ENCODE measurements at places on chromosomes 5 and 9.

GRCh38 chr5:14503681-14504331 lies 77.8 kb upstream of the OTULINL start:
- DNase-seq, result no peak

GRCh38 chr9:92094655-92095054 lies 20.6 kb downstream of the SPTLC1 start:
- DNase-seq, result no peak

DNA sequence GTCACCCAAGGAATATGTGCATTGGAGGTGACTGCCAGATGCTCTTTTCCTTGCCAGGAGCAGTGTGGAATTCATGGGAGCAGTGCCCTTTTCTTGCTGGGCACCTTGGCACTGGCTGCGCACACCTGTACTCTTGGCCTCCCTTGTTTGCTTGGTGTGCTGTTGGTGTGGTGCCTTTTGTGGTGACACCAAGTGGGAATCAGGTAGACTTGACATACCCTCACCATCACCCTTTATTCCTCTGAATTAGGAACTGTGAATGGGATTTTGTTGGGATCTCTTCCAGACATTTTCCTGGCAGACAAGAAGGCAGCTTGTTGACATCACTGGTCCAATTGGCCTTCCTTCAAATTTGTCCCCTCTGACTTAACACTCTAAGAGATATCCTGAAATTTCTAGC lies 82.3 kb downstream of the RAI14 start:
- DNase-seq, result no peak

DNA sequence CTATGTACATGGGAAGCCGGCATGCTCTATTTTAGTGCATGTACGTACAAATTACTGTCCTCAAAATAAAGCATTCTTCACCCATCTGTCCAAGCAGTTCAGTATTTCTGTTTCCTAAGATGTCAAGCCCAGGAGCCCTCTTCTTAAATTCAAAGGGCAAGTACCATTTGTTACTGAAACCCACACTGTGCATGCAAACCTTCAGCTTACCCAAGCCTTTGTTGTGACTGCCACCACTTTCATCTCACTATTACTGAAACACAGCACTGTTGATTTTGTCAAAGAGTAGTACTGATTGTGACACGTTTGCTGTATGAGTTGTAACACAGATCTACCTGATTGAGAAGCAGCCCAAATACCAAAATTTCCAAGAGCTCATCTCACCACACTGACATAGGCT lies 390.4 kb upstream of the IZUMO3 start:
- no peak for DNase-seq

DNA sequence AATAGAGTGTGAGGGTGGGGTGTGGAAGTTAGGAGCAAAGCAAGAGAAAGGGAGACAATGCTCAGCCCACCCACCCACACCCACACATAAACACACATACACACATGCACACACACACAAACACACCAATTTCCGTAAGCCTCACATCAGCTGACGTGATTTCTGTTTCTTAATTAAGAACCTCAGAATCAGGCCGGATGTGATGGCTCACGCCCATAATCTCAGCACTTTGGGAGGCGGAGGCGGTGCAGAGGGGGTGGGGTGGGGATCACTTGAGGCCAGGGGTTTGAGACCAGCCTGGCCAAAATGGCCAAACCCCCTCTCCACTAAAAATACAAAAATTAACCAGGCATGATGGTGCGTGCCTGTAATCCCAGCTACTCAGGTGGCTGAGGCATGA lies 26.4 kb upstream of the PIK3R1 start:
- no peak for DNase-seq

DNA sequence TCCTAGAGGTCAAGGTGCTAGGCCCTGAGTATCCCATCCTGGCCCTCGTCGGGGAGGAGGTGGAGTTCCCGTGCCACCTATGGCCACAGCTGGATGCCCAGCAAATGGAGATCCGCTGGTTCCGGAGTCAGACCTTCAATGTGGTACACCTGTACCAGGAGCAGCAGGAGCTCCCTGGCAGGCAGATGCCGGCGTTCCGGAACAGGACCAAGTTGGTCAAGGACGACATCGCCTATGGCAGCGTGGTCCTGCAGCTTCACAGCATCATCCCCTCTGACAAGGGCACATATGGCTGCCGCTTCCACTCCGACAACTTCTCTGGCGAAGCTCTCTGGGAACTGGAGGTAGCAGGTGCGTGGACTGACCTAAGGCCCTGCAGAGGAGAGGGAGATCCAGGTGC lies 7.9 kb downstream of the BTNL9 start:
- no peak for DNase-seq

- DNase-seq, result no peak
These were observed 444.3 kb upstream of the PIK3R1 start for GRCh38 chr5:67771221-67771620.

GRCh38 chr9:123796094-123796493 lies 133.8 kb downstream of the DENND1A start:
- DNase-seq, result no peak

- DNase-seq, result no peak
These were observed 32.0 kb downstream of the ACTL7B start for GRCh38 chr9:108823829-108824228.

- DNase-seq, result no peak
These were observed 39.9 kb upstream of the SMIM15 start for GRCh38 chr5:61202213-61202612.

DNA sequence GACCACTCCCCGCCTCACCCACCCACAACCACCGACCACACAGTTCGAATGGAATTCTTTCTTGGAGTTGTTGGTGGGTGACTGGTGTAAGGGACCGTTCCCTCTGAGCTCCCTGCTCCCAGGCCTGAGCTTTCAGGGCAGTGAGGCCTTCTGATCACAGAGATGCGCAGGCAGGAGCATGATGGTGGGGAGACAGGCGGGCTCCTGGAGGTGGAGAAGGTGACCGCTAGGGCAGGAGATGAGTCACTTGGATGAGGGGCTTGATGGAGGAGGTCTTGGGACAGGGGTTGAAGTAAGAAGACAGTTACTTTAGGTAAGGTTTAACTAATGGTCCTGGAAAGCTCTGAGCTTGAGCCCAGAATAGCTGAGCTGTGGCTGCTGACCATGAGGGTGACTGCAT lies 88.5 kb downstream of the HSPA4 start:
- no peak for DNase-seq

DNA sequence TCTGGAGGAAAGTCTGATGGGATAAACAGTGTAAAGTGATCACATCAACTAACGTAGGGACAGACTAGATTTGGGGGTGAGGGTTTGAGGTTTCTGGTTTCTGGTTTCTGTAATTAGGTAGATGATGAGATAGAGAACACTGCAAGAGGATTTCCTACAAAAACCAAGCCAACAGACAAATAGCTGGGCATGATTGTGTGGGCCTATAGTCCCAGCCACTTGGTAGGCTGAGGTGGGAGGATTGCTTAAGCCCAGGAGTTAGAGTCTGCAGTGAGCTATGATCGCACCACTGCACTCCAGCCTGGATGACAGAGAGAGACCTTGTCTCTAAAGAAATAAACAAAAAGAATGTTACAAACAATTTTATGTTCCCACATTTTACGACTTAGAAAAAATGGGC lies 34.4 kb upstream of the RNU6ATAC start:
- no peak for DNase-seq

GRCh38 chr5:154312576-154312975 lies 122.0 kb downstream of the GALNT10 start:
- no peak for DNase-seq

DNA sequence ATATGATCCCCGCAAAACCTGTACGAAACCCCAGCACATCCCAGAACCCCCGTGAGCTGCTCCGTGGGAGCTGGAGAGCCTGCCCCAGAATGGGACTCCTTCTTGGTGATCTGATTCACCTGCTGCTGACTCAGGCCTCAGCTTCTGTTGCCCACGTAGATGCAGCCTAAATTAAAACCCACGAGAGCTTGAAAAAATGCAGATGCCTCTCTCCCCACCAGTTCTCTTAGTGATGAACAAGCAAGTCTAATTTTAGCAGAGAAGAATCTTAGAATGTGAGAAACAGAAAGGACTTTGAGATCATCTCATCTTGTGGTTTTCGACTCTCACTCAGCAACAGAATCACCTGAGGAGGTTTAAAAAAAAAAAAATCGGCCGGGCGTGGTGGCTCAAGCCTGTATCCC lies 57.6 kb downstream of the TMOD1 start:
- no peak for DNase-seq

Data from NCI-H524 treated with DMSO at 0.1 percent for 48 hours (cell line).